ENCODE measurements at places on chromosomes 11 and 22. TPM values are rescaled to one million over a fixed set of nuclear protein-coding genes. Genes with fewer than 3 reads are reported as not detected.

DNA sequence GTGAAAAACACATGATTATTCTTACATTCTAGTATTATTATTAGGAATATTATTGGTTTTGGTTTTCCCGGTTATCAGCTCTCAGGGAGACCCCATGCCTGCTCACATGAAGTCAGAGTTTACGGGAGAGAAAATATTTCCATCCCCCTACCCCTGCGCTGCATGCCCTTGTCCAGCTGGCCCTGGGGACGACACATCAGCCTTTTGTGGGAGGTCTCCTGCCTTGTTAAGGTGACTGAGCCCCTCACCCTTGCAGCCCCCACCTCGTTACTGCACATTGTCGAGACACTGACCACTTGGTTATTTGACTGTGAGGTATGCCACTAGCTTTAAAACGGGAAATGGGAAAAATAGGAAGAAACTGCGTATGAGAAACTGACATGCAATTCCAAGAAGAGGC is 63.0 kb downstream of the PARVG start:
- no peak for DNase-seq

DNA sequence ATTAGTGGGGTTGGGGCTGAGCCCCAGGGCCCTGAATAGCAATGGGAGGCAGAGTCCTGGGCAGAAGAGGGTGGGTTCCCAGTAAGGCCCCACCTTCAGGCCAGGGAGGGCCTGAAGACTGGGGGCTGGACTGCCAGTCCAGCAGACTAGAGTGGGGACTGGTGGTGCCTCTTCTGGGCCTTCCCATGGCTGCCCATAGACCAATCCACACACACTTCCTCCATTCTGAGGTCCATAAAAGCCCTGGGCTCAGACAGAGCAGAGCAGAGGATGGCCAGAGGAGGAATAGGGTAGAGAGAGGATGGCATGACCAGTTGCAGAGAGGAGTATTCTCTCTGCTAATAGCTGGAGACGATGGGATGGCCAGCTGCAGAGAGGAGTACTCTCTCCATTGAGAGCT is 111.9 kb downstream of the ATG16L2 start:
- no peak for DNase-seq

- peak; percentile 41 for DNase-seq
Observed at GRCh38 chr22:46656856-46657654, 36.9 kb downstream of the GRAMD4 start.

CNGA4 gene
- polyA plus RNA-seq, result 0.16 TPM

GRCh38 chr11:22441831-22442230 is 103.7 kb downstream of the SLC17A6 start:
- no peak for DNase-seq

DEPDC7 gene
- polyA plus RNA-seq, result 0.75 TPM

DNA sequence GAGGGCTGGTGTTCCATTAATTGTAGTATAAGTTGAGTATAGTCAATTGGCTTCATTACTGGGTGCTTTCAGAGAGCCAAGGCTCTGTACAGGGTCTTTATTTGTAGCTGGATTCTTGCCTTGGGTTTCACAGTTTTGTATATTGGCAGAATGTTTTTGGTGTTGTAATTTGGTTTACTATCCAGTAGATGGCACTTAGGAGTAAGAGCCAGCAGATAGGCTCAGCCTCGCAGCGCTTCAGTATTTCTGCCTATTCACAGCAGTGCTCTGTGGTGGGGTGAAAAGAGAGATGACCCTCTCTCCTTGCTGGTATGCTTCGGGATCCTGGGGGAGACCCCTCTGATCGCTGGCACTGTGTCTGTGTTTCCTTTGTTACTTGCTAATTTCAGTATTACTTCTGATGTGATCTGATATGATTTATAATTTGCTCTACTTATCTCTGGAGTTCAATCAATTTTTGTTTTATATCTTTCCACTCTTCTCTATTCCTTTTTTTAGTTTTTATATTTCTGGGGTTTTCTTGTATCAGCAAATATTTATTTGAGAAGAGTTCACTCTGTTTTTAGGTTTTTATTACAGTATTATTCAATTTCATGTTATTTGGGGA is 52.2 kb downstream of the ANO5 start:
- peak; percentile 30 for DNase-seq

KCNJ11 gene
- 18.6 TPM for polyA plus RNA-seq

RIBC2 gene
- 0.16 TPM for polyA plus RNA-seq

DNA sequence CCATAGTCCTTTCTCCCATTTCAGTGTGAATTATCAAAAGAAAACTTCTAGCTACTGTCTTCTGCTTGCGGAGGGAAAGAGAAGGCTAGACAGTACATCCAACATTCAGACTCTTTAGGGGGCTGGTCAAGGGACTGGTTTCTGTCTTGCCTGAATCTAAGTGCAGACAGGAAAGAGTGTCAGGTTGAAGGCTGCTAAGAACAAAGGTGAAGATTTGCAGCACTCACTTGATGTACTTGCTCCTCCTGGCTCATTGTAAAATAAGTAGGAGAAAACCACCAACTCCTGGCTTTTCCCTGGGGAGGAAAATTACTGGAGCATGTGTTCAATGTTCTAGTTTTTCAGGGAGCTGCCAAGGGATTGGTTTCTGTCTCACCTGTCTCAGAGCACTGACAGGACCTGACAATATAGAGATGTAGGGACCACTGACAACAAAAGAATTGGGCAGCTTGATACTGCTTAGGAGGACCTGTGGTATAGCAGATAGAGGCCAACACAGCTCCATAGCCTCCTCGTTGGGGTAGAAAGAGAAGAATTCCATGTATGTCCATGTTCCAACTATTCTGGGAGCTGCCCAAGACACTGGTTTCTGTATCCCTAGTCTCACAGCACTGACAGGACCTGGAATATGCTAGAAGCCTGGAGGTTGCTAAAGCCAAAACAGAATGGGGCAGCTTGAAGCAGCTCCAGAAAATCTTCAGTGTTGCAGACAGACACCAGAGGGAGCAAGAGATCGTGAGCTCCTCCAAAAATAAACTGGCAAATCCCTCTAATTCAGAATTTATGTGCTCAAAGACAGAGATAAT is 39.7 kb upstream of the MMP12 start:
- no peak for DNase-seq

GRCh38 chr11:69111624-69112542 is 43.9 kb upstream of the SMIM38 start:
- no peak for DNase-seq

MRGPRF gene
- polyA plus RNA-seq, result 9.4 TPM

GRCh38 chr22:19775496-19776325 is 15.1 kb downstream of the TBX1 start:
- peak; percentile 38 for DNase-seq

DNA sequence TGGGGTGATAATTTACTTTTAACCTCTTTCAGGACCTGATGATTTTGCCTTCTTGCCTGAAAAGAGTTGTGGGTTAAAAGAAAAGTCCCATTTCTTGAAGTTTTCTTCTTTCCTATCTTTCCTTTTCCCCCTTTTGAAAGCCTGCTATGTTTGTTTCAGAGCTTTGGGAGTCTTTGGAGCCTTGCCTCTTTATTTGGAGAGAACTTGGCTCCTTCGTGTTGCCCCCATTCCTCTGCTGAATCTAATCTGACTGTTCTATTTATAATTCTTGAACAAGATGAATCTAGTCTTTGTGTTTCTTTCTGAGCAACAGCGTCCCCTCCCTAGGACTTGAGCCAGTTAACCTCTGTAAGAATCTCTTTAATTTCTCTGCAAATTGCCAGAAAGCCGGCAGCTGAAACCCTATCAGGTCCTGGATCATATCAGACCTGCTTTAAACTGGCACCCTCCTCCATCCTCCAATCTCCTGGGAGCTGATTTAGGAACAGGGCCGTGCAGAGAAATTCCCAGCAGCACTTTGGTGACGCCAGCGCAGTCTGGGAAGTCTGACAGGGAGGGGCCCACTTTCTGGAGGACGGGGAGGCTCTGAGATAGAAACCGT is 289.1 kb upstream of the SORL1-AS1 start:
- peak; percentile 92 for DNase-seq

LAYN gene
- 5.0 TPM for polyA plus RNA-seq

GRCh38 chr11:127789927-127790326 is 789.4 kb upstream of the KIRREL3 start:
- no peak for DNase-seq

- no peak for DNase-seq
Observed at GRCh38 chr22:38549101-38549894, 20.7 kb downstream of the DMC1 start.

GRCh38 chr11:119937412-119937811 is 200.5 kb downstream of the TRIM29 start:
- DNase-seq, result no peak

MRGPRX4 gene
- not detected for polyA plus RNA-seq

- peak; percentile 81 for DNase-seq
Observed at GRCh38 chr11:11534981-11535380, 86.8 kb downstream of the GALNT18 start.

CLTCL1 gene
- 19.7 TPM for polyA plus RNA-seq

DNA sequence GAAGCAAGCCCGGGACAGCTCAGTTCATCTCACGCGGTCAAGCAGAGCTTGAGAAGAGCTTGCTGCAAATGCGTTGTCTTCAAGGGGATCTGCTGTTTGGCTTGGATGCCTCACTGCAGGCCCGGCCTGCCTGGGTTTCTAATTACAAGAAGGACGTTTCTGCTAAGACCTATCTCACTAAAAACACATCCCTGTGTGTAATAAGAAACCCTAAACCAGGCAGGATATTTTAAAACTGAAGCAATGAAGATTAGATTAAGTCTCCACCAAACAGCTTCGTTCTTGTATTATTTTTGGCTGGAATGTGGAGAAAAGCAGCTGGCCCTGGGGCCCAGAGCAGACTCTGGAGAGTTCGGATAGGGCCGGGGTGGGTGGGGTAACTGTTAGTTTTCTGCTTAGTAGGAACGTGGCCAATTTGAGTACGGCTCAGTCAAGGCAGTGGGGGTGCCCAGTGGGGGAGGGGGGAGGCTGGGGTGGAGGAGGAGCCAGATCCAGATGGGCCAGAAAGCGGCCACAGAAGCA is 6.0 kb downstream of the PKNOX2 start:
- peak; percentile 92 for DNase-seq

GRCh38 chr22:31753005-31753633 is 700 bp upstream of the DEPDC5 start:
- peak; percentile 52 for DNase-seq

DNA sequence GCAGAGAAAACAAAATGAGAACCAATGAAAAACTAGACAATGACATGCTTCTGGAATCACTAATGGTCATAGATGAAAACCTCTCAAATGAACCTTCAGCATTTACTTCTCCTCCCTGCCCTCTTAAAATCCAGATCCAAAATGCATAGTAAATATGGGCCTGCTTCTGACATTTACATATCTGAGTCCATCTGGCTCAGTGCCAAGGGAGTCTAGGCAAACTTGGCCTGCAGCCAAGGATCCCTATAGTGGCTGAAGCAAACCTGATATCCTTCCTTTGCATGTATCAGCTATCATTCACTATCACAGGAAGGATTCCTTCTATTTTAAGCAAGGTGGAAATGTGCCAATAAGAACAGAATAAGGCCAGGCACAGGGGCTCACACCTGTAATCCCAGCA is 104.8 kb downstream of the C11orf58 start:
- DNase-seq, result no peak

SLC37A2 gene
- 0.97 TPM for polyA plus RNA-seq

- no peak for DNase-seq
Observed at GRCh38 chr22:48489551-48490499, 1337.8 kb downstream of the BRD1 start.

GRCh38 chr11:12436266-12436665 is 58.9 kb downstream of the PARVA start:
- DNase-seq, result no peak

DNA sequence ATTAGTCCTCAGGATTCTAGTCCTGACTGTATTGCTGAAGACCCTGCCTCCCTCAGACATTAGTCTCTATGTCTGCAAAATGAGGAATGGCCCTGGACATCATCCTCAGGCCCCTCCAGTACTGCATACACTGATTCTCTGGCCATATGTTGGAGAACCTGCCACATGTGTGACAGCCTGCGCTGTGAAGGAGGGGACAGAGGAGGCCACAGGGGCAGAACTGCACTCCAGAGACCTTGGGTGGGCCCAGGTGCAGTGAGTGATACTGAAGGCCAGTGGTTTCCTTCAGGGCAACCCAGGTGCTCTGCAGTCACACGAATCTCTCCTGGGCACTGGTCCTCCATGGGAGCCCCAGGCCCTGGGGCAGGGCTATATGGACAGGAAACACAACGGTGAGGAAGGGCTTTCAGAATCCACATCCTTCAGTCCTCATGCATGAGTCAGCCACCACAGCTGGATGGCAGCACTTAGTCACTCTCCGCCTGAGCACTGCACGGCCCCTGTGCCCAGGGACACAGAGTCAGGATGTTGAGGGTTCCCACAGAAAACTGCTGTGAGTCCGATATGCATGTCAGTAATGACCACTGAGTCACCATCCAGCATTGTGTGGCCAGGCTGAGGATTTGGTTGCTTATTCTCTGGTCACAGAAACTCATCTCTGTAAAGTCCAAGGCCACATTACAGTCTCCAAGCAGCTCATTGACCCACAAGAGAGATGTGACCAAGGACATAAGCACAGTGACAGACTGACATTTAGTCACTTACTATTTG is 39.7 kb downstream of the ME3 start:
- DNase-seq, result no peak

MS4A14 gene
- 0.57 TPM for polyA plus RNA-seq

DNA sequence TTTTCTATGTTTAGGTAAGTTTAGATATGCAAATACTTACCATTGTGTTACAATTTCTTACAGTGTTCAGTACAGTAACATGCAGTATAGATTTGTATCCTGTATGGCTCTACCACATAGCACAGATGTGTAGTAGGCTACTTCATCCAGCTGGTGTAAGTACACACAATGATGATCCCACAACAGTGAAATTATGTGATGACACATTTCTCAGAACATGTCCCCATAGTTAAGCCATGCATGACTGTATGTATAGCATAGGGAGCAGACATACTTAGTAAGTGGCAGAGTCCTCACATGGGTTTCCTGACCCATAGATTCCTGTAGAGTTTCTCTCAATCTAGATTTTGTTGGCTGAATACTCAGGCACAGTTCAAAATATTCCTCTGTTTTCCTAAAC is 26.8 kb upstream of the BARX2 start:
- no peak for DNase-seq
